Myocyte (in vitro differentiated cells): ENCODE measurements at places on chromosomes 4 and X.

GRCh38 chr4:37665333-37666320 lies 20.5 kb downstream of the RELL1 start:
- DNase-seq = peak; percentile 34

DNA sequence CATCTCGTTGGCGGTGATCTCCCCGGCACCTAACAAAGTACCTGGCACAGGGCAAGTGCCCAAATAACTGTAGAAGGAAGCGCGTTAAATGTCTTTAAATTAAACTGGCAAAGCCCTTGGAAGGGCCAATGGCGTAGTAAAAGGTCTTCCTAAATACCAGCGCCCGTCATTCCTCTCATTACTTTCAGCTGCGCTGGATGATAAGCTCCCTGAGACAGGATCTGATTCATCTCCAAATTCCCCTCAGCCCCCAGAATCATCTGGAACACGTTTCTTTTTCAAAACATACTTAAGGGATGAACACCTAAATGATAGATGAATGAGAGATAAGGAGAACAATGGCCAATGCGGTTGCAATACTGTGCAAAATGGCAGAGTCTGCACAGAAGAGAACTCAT lies 95.1 kb downstream of the AFAP1 start:
- no peak for DNase-seq

DNA sequence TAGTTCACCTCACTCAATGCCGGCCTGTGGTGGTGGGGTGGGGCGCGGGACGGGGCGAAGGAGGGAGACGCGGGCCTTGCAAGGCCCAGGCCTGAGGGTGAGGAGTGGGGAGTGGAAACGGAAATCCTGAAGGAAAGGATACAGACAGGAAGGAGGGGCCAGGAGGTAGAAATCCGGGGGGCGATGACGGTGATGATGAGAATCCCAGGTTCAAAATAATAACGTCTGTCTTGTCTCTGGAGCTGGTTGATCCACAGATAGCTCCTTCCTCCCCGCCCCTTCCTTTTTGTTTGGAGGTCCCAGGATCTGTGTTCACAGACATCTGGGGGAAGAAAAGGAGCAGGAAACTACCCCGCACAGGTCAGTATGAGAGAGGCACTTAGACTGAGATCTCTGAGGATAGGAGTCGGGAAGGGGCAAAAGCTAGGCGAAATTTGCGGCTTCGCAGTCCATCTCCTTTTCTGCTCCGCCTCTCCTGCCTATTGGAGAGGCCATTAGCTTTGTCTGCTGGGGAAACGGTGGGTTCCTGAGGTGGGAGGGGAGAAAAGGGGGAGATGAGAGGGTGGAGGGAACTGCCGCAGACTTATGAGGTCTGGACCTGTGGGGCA lies 746 bp downstream of the TCEAL7 start:
- no peak for DNase-seq

- no peak for DNase-seq
Measured at GRCh38 chr4:1467581-1468458, 61.6 kb upstream of the NKX1-1 start.

DNA sequence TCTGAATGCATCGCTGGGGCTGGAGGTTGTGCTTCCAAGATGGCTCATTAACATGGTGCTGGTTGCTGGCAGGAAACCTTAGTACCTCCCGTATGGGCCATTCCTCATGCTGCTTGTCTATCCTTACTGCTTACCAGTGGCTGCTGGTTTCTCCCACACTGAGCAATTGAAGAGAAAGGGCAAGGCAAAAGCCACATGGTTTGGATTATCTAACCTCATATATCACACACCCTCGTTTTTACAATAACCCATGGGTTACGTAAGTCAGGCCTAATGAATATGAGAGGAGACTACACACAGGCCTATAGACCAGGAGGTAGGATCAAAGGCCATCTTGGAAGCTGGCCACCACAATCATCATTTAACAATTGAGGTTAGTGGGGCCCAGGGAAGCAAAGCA lies 141.8 kb upstream of the EDNRA start:
- DNase-seq = no peak

DNA sequence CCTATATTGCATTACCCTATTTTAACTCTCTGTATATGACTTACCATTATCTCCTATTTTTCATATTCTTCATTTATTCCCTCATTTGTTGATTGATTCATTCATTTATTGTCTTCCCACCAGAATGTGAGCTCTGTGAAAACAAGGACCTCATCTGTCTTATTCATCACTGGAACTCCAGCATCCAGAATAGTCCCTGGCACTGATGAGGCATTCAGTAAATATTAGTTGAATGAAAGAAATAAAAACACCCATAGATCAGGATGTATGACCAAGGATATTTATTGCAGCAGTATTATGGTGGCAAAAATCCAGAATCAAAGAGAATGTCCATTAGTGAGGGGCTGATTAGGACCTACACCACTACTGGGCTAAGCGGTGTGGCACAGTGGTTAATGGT lies 164.9 kb downstream of the SPRY1 start:
- no peak for DNase-seq

GRCh38 chr4:140255467-140255866 lies 101.5 kb upstream of the MAML3 start:
- DNase-seq = no peak

- DNase-seq = peak; percentile 35
Measured at GRCh38 chrX:35890699-35891098, 28.8 kb upstream of the CFAP47 start.

DNA sequence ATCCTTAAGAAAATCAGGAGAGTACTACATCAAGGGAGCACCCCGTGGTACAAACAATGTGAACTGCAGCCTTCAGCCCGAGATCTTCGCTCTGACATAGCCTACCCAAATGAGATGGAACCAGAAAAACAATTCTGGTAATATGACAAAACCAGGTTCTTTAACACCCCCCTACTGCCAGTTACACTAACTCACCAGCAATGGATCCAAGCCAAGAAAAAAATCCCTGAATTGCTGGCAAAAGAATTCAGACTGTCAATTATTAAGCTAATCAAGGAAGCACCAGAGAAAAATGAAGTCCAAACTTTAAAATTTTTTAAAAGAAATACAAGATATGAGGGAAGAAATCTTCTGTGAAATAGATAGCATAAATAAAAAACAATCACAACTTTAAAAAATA lies 101.7 kb upstream of the KLF8 start:
- no peak for DNase-seq

DNA sequence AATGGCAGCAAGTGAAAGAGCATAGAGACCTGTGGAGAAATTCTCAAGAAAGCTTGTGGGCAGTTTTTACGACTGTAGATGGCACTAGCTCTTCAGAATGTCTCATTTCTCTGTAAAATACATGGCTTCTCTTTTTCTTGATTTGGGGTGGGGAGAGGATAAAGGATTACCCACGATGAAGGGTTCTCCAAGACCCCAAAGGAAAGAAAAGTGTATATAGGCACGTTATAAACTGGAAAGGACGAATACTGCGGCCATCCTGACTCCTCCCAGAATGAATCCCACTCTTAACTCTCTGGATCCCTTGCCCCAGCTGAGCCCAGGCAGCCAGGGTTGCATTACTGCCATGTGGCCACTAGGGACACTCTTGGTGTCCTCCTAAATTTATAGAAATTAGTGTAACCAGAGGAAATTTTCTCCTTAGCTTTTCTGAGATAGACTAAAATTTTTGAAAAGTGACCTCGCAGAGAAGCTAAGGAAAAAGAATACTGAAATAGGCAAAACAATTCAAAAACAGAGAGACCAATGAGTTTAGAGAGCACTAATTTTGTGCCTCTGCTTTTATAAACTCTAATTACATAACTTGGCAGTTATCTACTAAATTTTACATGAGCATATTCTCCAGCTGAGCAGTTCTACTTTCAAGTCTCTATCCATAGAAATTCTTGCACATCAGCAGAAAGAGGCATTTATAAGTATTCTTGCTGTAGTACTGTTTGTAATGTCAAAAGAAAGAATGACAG lies 37.8 kb upstream of the PCDH19 start:
- DNase-seq = peak; percentile 4

DNA sequence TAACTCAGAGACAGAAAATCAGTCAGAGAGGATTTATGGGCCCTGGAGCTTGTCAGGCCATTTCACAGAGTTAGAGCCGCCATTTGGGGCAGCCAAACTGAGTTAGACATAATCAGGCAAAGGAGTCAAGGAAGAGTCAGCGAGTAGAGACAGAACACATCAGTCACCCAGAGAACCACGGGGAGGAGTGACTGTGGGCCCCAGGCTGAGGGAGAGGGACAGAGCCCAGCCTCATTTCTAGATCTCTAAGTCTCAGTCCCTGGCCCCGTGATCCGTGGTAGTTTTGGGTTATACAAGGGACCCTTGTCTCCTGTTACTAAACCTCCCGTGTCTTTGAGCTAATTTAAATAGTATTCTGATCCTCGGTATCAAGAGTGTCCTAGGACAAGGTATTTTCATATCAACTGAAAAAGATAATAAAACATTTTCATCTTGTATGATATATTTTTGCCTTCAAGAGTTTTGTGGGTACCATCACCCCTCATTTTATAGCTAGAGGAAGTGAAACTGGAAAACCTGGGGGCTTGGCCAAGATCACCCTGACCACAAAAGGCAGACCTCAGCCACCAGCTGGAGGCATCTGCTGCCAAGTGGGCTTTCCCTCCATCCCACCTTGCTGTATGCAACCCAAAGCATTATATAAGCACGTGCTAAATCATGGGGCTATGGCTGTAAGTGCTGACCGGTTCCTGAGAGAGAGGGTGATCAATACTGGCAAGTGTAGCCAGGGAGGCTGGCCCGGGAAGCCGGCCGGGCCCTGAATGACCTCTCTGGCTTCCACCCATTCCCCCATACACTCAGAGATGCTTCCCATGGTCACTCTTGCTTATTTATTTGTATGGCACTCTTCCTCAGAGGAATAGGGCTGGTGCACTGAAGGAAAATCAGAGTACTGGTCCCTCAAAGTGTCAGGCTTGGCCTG lies 204.1 kb downstream of the BCOR start:
- DNase-seq = no peak

DNA sequence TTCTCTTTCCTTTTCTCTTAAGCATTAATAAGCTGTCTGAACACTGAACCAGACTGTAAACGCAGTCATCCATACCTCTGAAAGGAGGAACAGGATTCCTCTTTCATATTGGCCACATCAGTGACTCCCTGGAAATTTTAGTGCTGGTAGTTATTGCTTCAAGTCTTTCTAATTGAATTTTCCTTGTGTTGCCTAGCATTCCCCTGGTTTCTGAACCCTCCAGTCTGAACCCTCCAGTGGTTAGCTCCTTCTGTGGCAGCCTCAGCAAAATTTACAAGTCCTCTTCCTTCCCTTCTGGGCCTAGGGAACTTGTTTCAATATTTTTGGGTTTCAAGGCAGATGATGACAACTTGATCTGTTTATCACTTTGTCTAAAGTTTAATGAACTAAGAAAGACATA lies 7.9 kb downstream of the SPARCL1 start:
- DNase-seq = no peak

DNA sequence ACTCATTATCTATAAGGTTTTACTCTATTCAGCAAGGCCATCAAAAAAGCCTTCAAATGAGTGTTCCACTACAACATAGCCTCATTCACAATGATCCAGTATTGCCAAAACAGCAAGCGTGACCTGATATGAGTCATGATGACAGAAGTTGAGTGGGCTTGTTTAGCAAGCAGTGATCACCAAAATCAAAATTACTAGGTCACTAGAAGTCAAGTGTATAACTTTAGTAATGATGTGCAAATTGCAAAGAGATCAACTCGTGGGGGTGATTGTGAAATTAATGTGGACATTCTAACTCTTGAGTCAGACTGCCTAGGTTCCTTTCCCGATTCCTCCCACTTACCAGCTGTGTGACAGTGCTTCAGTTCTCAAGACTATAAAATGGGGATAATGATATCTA lies 124.5 kb downstream of the CHM start:
- DNase-seq = no peak

DNA sequence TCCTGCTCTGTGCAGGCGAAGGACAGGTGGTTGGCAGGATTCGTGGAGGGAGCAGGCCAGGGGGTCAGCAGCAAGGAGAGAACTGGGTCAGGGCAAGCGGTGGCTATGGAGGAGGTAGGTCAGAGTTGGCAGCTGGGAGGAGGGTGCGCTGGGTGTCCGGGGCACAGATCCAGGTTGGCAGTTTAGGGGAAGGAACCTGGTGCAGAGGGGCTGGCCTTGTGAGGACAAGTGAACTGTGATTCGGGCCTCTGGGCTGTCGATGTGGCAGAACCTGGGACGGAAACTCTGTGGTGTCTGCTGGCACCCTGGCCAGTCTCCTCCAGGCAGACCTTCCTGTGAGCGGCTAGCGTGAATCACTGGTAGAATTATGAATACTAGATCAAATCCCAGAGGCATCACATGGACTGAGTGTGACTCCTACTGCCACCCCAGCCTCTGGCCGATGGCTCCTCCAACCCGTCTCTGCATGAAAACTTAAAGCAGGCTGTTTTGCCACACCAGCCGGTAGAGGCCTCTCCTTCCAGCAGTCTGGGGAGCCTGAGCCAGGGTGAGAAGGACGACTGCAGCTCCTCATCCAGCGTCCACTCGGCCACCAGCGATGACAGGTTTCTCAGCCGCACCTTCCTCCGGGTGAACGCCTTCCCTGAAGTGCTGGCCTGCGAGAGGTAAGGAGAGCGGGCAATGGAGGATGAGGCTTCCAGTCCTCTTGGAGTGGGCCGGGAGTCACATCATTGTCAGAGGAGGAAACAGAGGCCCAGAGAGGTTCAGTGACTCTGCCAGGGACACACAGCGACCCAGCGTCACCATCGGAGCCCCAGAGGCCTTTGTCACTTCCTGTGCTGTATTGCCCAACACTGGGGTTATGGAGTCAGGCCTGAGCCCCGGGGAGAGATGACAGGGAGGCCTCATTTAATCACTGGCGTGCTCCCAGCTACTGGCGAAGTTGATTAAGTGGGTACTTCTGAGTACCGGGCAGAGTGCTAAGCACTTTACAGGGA lies 20.3 kb downstream of the EVC start:
- DNase-seq = no peak

DNA sequence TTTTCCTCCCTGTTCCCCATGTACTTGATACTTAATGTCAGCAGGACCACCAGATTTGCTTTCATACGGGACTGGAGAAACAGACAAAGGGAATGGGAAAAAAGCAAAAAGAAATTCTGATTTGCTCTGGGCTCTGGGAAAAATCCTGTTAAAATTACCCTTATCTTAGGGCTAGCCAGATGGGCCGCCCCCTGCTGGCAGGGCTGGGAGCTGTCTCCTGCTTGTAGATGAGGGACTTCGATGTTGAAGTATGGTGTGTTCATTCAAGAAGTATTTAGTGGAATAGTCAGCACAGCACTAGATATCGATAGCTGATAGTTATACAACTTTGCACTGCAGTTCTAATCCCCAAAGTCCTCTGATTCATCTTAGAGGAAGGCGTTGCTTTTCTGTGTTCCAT lies 45.8 kb downstream of the BCORL1 start:
- peak; percentile 26 for DNase-seq

DNA sequence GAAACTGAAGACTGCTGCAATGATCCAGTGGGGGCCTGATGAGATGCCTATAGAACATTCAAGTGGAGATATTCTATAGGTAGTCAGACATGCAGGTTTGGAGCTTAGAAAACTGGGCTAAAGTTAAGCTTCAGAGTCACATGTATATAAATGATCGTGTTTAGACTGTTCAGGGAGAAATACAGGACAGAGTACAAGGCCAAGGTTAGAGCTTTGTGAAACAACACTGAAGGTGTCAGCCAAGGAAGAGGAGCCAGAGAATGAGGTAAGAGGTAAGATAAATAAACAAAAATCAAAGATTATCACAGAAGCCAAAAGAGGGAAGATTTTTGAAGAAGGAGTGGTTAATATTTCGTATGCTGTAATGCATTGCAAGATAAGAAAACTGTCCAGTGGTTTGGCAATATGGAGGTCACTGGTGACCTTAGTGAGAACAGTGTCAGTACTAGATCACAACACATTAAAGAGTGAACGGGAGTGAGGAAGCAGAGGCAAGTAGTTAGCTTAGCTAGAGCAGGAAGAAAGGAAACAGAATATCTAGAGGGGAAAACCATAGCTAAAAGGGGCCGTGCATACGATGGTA lies 58.0 kb upstream of the KLHL13 start:
- no peak for DNase-seq
